Activated T-cell treated with anti-CD3 and anti-CD28 coated beads, Interleukin-2, amount 50 U/mL, for 72 hours (primary cell): ENCODE measurements at places on chromosomes 12 and 14.

DNA sequence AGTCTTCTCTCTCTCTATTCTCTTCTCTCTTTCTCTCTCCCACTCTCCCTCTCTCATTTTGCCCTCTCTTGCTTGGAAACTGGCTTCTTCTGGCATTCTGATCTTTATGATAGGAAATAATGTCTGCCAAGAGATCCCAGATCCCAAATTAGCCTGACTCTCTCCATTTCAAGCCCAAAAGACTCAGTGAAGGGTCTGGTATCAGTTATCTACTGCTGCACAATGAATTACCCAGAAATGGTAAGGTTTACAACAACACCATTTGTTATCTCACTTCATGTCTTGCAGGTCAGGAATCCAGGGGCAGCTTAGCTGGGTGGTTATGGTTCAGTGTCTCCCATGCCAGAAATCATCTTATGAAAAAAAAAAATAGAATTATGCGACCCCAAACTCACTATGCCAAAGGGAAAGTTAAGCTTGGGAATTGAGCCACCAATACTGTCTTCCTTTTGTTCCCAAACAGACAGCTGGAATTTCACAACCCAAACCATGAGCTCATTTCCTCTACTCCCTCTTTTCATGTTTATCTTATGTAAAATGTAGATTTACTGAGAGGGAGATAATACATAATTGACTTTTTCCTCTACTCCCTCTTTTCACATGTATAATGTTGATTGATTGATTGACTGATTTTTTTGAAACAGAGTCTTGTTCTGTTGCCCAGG lies 67.8 kb upstream of the FICD start:
- no peak overlapping the region for H3K27ac ChIP-seq
- DNase-seq = no peak
- no peaks in the 10 kb centered on the region for H3K4me1 ChIP-seq
- no peaks in the 10 kb centered on the region for H3K36me3 ChIP-seq

DNA sequence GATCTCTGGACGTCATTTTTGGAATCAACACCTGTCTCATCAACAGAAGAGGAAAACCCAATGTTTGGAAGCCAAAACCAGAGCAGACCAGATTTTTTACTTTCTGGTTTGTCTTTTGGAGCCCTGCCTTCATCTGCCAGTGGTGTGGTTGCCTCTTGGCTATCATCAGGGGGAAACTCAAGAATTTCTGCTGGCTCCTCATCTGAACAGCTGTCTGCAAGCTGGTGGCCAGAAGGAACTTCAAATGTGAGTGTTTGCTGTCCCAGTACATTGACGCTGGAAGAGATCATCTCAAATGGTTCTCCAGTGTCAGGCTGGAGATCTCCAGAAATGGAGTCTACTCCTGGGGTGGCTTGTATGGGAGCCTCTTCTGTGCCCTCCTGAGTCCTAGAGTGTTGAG lies 13.8 kb downstream of the PLD4 start:
- no peak overlapping the region for H3K27ac ChIP-seq
- peaks cover 5% of the 10 kb centered on the region for H3K4me1 ChIP-seq
- H3K4me3 ChIP-seq = no peak overlapping the region
- peaks cover 29% of the 10 kb centered on the region for H3K27me3 ChIP-seq
- DNase-seq = no peak
- H3K36me3 ChIP-seq = no peaks in the 10 kb centered on the region

GRCh38 chr12:76591476-76591875 lies 31.9 kb upstream of the OSBPL8 start:
- no peak for DNase-seq
- H3K36me3 ChIP-seq = no peaks in the 10 kb centered on the region

DNA sequence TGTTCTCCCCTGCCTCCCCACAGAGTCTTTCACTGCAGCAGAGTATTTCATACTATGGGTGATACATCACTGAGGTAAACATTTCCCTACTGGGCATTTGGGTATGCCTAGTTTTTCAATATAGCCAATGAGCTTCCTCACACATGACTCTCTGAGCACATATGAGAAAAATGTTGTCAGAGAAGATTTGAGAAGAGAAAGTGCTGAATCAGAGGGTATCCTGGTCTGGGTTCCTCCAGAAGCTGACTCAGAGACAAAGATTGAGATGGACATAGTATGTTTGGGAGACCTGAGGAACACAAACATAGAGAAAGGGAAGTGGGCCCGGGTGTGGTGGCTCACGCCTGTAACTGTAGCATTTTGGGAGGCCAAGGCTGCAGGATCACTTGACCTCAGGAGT lies 12.6 kb downstream of the SLC8B1 start:
- H3K4me3 ChIP-seq = no peak overlapping the region
- peaks cover 34% of the 10 kb centered on the region for H3K36me3 ChIP-seq
- no peaks in the 10 kb centered on the region for H3K27me3 ChIP-seq
- no peak overlapping the region for H3K27ac ChIP-seq
- H3K4me1 ChIP-seq = peaks cover 14% of the 10 kb centered on the region

DNA sequence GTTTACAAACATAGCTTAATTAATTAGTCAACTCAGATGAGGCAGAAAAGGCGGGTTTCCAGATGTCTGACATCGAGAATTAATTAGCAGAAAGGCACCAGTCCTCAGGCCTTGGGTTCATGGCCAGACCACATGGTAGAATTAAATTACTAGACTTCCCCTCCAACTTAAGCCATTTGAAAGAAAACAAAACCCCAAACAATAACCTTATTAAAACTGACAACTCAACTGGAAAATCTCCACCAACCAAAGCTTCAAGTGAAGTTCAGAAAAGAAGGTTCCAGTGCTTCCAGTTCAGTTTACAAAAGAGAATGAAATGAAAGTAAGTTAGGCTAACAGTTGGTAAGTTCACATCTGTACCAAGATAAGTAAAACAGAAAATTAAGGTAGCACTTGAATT lies 349.5 kb downstream of the GRIN2B start:
- no peaks in the 10 kb centered on the region for H3K4me1 ChIP-seq
- no peak for DNase-seq
- peaks cover 7% of the 10 kb centered on the region for H3K27me3 ChIP-seq
- no peak overlapping the region for H3K27ac ChIP-seq
- no peak overlapping the region for H3K4me3 ChIP-seq

GRCh38 chr12:57611827-57612710 lies 834 bp downstream of the ARHGEF25 start:
- no peak for DNase-seq
- no peak overlapping the region for H3K27ac ChIP-seq
- peaks cover 10% of the 10 kb centered on the region for H3K4me1 ChIP-seq

GRCh38 chr14:75303381-75303789 lies 24.8 kb downstream of the FOS start:
- no peaks in the 10 kb centered on the region for H3K27me3 ChIP-seq
- H3K27ac ChIP-seq = no peak overlapping the region
- H3K36me3 ChIP-seq = no peaks in the 10 kb centered on the region
- H3K4me3 ChIP-seq = no peak overlapping the region
- peak; percentile 52 for DNase-seq
- peaks cover 35% of the 10 kb centered on the region for H3K4me1 ChIP-seq

DNA sequence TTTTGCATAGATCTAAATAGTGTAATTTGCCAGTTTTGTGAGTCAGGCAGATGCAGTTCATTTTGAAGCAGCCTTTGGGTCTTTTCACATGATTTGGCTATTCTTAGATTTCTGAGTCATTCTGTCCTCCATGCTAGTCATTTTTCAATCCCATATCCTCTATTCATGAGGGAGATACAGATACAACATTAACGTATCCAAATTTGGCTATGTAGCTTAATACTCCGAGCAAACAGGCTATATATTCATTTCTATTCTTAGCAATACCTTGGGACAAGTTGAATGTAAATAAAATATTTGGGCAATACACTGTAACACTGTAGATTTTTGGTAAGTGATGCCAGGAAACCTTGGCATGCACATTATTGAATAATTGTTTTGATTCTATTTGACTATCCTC lies 270.7 kb upstream of the PDE3A start:
- no peak overlapping the region for H3K27ac ChIP-seq
- no peaks in the 10 kb centered on the region for H3K36me3 ChIP-seq
- H3K4me1 ChIP-seq = no peaks in the 10 kb centered on the region
- DNase-seq = no peak
- H3K27me3 ChIP-seq = no peaks in the 10 kb centered on the region

DNA sequence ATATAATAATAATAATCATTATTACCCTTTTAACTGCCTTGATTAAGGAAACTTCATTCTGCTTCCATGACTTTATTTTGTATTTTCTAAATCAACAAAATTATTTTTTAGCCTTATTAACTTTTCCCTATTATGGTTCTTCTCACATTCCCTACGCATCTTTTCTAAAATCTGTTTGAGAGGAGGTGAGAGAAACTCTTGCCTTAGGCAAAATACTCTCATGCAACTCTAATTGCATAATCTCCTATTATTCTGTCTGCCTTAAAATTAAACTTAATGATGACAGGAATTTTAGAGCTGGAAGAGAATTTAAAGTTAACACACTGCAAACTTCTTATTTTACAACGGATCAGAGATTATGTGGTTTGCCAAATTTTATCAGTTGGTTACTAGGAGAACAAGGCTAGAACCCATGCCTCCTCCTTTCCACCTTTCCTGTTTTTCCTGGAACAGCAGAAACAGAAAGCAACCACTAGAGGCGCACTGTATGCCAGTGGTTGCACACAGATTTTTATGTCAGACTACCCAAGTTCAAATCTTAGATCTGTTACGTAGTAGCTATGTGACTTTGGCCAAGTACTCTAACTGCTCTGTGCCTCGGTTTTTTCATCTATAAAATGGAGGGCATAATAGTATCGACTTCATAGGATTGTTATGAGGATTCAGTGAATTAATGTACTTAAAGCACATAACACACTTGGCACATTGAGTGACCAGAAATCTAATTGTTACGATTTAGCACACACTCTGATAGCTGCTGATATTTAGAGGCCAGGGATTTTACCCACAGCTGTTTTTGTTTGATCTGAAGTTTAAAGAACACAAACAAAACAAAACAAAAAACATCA lies 4.3 kb upstream of the BRMS1L start:
- no peak overlapping the region for H3K27ac ChIP-seq
- no peaks in the 10 kb centered on the region for H3K36me3 ChIP-seq
- H3K4me3 ChIP-seq = no peak overlapping the region
- no peak for DNase-seq
- H3K27me3 ChIP-seq = no peaks in the 10 kb centered on the region
- H3K4me1 ChIP-seq = peaks cover 6% of the 10 kb centered on the region

GRCh38 chr12:78018171-78018910 lies 187.6 kb downstream of the NAV3 start:
- H3K27ac ChIP-seq = no peak overlapping the region
- H3K27me3 ChIP-seq = no peaks in the 10 kb centered on the region
- DNase-seq = no peak
- no peak overlapping the region for H3K4me3 ChIP-seq
